ENCODE measurements at places on chromosomes 2 and 18. TPM values are rescaled to one million over a fixed set of nuclear protein-coding genes. Genes with fewer than 3 reads are reported as not detected.

EGR4 gene
- not detected for polyA plus RNA-seq

SPAST gene
- polyA plus RNA-seq: 16.0 TPM

SLC5A6 gene
- 19.3 TPM for polyA plus RNA-seq

PTPN18 gene
- polyA plus RNA-seq: 19.9 TPM

PLB1 gene
- polyA plus RNA-seq: 2.0 TPM

CNRIP1 gene
- polyA plus RNA-seq: 20.1 TPM

LINC00305 gene
- polyA plus RNA-seq: not detected

CCDC121 gene
- polyA plus RNA-seq: 5.4 TPM

ARMC9 gene
- polyA plus RNA-seq: 3.9 TPM

PTRHD1 gene
- 43.7 TPM for polyA plus RNA-seq

Measured in forelimb muscle (tissue), 1 donor.